ENCODE measurements at places on chromosomes 6 and 20.
A peak's percentile ranks its signal among the peaks of the same experiment; 100 is the strongest.

DNA sequence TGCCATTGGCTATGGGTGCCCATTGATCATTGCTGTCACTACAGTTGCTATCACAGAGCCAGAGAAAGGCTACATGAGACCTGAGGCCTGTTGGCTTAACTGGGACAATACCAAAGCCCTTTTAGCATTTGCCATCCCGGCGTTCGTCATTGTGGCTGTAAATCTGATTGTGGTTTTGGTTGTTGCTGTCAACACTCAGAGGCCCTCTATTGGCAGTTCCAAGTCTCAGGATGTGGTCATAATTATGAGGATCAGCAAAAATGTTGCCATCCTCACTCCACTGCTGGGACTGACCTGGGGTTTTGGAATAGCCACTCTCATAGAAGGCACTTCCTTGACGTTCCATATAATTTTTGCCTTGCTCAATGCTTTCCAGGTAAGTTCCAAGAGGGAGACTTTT, 16.4 kb downstream of the ADGRF4 start:
- no peak for DNase-seq

- no peak for DNase-seq
Observed at GRCh38 chr6:170174771-170175643, 115.9 kb downstream of the DLL1 start.

DNA sequence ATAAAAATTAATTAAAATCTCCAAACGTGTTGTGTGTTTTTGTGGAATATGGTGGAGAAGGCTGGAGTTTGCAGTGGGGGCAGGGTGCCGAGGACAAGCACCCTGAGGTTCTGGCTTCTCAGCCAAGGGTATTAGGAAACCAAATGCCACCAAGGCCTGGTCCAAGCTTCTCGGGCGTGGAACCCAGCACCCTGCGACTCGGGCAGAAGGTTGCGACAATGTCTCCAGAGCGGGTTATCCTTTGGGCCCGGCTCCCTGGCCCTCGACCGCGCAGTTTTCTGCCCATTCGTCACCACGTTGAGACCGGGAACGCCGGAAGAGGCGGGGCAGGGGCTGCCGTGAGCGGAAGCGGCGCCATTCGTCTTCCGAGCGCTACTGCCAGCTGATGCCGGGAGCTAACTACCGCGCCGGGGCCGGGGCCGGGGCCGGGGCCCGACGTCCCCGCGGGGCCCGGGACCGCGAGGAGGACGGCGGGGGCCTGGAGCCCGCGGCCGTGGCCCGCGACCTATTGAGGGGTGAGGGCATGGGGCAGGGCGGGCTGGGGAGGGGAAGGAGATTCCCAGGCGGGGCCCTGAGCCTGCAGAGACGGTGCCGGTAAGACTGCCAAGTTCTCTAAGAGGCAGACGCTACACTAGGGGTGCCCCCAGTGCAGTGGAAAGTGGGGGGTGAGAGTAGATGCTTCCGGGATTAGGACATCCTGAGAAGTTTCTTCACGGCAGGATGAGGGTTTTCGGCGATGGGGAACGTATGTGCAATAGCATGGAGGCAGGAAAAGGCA, at the start of gene RRP36:
TSS of gene RRP36 (plus strand) at position 354 of the 778 bp plus-strand sequence. CDS start at position 386, 32 bp downstream.
- DNase-seq = no peak

- DNase-seq = no peak
Observed at GRCh38 chr6:125233202-125233601, 68.6 kb downstream of the HDDC2 start.

DNA sequence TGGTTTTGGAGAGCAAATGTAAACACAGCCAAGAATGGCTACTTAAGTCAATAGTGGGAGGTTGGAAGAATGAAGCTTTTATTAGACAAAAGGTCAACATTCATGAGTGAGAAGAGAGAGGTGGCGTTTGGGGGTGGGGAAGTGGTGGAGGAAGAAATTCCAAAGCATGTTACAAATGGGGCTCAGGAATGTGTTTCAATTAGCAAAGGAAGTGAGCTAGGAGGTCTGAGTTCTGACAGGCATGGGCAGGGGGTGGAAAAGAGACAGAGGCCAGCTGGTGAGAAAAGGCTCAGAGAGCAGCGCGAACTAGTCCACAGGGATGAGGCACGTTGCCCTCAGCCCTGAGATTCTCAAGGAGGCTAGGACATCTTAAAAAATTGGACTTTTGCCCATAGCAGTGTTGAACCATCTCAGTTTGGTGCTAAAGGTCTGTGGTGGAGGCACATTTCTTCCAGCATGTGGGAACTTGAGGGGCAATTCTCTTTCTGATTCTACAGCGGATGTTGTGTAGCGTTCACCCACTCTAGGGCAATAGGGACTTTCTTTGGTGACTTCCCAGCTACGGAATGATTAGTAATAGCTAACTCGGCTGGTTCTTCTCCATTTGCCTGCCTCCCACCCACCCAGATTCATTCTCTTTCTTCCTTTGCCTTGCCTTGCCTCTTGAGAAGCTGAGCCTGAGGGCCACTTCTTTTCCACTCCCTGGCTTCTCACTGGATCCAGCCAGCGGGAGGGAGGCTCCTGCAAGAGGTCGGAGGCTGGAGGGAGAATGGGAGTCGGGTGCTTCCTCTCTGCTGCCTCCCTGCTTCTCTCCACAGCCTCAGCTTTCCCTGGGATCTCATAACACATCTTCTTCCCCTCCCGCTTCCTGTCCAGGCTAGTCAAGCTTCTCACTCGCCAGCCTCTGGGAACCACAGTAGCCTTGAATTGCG, 45.1 kb upstream of the NEDD9 start:
- peak; percentile 81 for DNase-seq

DNA sequence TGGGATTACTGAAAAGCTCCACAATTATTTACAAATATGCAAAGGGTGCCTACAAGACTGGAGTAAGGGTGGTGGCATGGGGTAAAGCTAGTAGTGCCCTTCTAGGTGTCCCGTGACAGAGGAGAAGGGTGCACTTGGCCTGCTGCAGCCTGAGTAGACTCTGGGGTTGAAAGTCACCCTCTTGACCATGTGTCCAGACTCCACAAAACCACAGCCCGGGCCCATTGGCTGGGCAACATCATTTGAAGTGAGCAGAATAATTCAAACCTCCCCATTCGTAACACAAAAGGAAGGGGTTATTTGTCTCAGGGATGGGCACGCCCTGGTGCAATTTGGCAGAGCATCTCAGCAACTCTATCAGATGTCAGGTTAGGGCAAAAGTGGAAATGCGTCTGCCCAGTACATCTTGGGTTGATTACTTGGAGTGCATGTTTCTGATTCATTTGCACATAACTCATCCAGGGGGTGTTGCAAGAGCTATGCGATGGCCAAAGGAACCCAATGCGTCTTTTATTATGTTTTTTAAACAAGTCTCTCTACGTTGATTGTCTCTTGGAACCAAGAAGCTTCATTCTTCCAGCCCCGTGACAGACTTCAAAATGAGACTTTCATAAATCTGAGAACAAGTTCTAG, 56.7 kb downstream of the ISM1 start:
- no peak for DNase-seq

GRCh38 chr6:52186075-52186474, at the start of gene IL17A:
Gene IL17A (plus strand): TSS chr6:52186375. CDS start chr6:52186432, 57 bp downstream.
- no peak for DNase-seq

GRCh38 chr20:6637160-6637579, 130.3 kb upstream of the BMP2 start:
- no peak for DNase-seq

DNA sequence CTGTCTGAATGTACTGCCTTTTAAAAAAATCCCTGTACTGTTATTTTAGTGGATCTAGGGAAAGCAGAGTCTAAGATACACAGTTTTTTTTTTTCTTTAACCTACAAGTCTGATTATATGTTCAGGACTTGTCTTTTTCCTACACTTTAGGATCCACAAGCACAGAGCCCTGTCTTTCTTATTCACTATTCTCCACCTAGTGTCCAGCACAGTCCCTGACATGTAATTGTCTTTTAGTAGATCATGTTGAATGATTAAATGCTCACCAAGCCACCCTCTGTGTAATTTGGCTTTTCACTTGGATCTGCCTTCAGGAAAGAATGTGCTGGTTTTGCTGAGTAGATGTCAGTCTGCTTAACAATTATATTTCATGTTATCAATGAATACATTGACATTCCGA, 35.8 kb upstream of the YWHAB start:
- DNase-seq = no peak
